CD4-positive, alpha-beta T cell treated with Interleukin-15 for 4 hours (primary cell): ENCODE measurements at places on chromosomes 2 and 18.

DNA sequence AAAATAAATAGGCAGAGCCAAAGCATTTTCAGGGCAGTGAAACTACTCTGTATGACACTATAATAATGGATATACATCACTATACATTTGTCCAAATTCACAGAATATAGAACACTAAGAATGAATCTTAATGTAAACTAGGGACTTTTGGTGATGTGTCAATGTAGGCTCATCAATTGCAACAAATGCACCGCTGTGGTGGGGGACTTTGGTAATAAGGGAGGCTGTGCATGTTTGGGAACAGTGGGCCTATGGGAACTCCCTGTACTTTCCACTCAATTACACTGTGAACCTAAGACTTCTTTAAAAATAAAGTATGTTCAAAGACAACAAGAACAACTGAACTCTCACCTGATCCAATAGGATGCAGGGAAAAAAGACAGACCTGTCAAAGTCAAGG lies 220.7 kb downstream of the CMPK2 start:
- DNase-seq: no peak

GRCh38 chr2:22199994-22200393 lies 1076.2 kb downstream of the TDRD15 start:
- no peak for DNase-seq

DNA sequence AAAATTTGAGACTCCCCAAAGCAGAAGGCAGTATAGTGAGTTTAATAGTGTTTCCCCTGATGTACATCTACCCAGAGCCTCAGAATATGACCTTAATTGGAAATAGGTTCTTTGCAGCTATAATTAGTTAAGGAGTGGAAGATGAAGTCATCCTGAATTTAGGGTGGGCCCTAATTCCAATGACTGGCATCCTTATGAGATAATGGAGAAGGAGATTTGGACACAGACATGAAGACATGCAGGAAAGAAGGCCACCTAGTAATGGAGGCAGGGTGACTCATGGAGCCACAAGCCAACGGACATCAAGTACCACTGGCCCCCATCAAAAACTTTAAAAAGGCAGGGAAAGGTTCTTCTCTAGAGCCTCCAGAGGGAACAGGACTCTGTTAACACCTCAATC lies 308.9 kb downstream of the TXNL1 start:
- no peak for DNase-seq

DNA sequence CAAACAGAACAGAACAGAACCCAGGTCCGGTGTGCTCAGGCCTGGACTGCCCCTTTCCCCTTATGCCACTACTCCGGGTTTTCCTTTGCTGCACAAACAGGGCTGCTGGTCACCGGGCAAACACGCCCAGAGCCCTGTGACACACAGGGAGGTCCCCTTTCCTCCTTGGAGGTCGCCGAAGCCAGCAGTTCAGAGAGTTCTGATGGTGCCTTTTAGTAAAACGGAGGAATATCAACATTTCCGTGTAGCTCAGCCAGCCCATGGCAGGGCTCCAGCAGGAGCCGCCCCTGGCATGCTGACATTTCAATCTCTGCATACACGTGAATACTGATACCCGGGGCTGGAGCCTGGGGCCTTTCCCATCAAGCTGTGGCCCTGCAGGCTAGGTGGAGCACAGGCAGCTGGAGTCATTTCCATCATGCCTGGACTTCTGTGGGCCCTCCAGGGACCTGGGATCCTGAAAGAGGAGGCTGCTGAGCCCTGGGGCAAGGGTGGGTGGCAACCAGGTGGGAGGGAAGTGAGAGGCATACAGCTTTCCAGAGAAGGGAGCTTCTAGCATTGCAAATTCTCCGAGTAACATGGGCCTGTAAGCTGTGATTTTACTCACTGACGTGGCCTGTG lies 91.4 kb upstream of the PXDN start:
- no peak for DNase-seq
